ENCODE measurements at places on chromosomes 6 and 20. TPM values are rescaled to one million over a fixed set of nuclear protein-coding genes. Genes with fewer than 3 reads are reported as not detected.
A peak's percentile ranks its signal among the peaks of the same experiment; 100 is the strongest.

DNA sequence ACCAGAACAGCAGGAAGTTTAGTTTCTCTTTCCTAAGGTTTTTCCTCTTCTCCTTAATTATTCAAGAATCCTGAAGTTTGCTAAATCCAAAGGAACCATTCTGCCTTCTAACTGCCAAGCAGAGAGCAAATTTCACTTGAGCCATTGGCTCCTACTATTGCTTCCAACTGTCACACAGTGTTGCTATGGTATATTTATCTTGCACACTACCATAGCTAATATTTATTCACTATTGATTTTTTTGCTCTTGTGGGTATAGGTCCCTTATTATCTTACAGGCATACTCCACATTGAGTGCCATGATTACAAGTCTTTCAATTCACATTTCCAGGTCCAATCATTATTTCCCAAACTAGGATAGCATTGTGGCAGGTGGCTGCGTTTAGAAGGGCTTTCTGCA, 266.7 kb upstream of the FLRT3 start:
- no peak for DNase-seq

DNA sequence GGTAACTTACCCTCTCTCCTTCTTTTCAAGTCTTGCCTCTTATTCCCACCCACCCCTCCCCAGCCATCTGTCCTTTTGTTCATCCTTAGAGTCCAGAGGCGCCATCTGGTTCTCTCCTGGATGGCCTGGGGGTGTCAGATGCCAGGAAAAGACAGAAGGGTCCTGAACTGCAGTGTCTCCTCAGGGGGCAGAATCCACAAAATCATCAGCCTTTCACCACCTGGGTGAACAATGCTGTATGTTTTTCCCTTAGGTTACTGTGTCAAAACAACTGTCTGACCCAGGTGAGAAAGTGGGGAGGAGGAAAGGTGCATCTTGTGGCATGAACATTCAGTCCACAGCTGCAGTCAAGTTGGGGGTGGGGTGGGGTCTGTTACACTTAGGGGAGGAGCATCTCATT, 47.9 kb upstream of the FYN start:
- DNase-seq = no peak

DNA sequence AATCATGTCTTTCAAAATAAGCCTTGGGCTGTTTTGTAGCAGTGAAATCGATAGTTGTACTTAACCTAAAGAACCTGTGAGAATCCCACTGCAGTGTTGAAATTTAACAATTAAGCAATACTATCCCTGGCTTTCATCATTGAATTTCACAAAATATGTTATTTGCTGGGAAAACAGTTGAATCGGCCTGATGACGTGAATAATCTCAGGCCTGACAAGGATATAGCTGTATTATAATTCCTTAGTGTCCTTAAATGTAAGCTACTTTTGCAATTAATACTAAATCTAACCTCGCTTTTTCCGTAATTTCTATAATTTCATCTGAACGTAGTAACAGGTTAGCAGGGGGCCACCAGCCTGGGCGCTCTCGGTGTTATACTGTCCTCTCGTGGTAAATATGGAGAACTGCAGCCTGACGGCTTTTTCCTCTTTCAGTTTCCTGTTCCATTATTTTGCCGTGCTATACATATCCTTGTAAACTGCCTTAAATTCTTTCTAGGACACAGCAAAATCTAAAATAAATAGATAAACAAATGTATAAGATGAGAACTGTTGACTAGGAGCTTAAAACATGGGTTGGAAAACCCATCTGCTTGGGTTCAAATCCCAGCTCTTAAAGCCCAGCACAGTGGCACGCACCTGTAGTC, 24.0 kb downstream of the MTFR2 start:
- DNase-seq = peak; percentile 60

DNA sequence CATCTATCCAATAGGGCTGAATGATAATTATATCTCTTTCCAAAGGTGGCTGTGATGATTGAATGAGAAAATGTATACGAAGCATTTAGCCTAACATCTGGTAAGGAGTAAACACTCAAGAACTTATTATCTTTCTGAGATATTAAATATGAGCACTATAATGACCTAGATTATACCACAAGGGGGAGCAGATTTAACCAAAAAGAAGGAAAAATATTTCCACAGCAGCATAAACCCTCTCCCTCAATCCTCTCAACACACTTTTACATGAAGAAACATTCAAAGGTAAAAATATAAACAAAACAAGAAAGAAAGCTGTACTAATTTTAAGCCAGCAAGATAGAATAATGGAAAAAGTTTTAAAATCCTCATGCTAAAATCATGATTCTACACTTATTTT, 68.4 kb downstream of the SHPRH start:
- peak; percentile 6 for DNase-seq

- DNase-seq = no peak
These were observed 23.2 kb upstream of the SERINC1 start for GRCh38 chr6:122494665-122495272.

- DNase-seq = no peak
These were observed 25.5 kb upstream of the FOXO3 start for GRCh38 chr6:108535114-108535742.

GRCh38 chr20:50895111-50895830, 36.0 kb downstream of the ADNP start:
- no peak for DNase-seq

DNA sequence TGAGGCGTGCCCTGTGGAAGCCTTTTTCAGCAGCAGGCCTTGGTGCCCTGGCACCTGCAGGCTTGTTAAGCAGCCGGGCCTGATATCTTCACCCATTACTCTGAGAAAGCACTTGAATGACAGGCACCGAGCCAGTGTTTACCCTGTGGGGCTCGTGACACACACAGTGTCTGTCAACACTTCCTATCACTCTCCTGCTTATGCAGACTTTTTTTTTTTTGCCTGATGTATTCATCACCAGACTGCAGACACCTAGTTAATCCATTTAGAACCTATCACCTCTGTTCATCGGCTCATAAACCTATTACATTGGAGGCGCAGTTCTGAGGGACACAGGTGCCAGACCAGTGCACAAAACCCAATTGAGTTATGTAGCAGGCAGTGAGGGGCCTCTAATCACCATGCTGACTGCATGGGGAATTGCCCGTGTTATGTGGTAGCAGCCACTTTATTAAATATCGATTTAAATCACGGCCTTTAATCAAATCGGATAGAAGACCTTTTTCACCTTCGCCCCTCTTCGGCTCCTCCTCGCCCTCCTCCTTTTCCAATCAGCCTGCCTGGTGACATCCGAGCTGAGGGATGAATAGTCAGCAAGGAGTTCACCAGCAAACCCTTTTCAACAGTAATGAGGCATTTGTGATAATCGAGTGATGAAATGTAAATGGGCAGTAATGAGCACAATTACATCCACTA, 962.9 kb upstream of the SLC35B3 start:
- no peak for DNase-seq

Gene FAM83C
- total RNA-seq = not detected

DNA sequence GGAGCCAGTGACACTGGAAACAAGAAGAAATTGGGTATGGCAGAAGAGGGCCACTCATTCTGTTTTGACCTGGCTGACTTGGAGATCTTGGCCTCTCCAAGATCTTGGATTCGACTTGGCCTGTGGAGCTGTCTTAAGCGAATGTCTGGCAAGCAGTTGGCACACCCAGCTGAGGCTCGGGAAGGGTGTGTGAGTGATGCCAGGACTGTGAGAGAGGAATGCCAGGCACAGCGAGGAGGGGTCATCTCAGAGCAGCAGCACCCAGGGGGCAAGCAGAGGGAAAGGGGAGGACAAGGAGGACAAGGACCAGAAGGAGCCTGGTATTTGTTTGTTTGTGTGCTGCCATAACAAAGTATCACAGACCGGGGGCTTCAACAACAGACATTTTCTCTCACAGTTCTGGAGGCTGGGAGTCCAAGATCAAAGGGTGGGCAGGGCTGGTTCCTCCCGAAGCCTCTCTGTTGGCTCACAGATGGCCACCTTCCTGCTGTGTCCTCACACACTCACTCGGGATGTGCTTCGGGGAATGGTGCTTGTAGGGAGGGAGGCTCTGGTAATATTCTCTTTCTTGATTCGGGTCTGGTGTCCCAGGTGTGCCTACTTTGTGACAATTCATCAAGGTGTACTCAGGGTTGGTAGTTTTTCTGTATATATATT, 33.0 kb downstream of the RPP40 start:
- no peak for DNase-seq

GRCh38 chr6:26057899-26058298, 29.3 kb upstream of the HFE start:
- DNase-seq = no peak

Gene ENTPD6
- 29.3 TPM for total RNA-seq

Gene CCN6
- total RNA-seq = 0.24 TPM

- DNase-seq = peak; percentile 37
These were observed 1.4 kb downstream of the PHF20 start for GRCh38 chr20:35773154-35773751.

GRCh38 chr6:134458857-134459657, 141.1 kb upstream of the SGK1 start:
- DNase-seq = no peak

- peak; percentile 13 for DNase-seq
These were observed 58.2 kb upstream of the NKX2-2 start for GRCh38 chr20:21571841-21572690.

Gene TFAP2A
- 9.0 TPM for total RNA-seq

DNA sequence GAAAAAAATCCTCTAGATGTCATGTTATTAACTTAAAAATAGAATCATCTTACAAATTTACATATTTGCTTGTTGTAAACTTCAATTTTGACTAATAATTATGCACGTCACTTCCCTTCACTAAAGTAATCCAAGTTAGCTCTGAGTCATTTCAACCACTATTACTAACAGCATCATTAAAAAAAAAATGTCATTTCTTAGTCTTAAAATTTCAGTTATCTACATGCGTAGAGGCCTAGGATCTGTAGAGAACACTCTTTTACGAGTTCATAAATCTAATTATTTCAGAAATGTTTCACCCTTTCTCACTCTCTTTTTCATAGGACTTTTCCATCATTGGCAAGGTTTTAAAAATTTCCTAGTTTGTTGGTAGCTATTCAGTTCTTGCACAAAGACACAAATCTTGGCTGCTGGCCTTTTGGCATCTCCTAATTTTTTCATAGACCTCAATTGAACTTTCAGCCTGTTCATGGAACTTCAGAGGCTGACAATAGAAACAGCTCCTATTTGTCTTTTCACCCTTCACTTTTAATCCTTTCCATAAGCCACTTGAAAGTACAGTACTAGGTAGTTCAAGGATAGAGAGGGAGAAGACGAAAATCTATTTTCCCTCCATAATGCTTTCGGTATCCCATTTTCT, 61.5 kb downstream of the OGFRL1 start:
- peak; percentile 35 for DNase-seq

Gene HLA-DQB2
- total RNA-seq = not detected

Gene DEFB124
- not detected for total RNA-seq

- DNase-seq = no peak
These were observed 16.6 kb upstream of the EZR start for GRCh38 chr6:158835616-158836221.

- no peak for DNase-seq
These were observed 106.5 kb upstream of the GMDS start for GRCh38 chr6:2351807-2352431.

Gene IL17A
- total RNA-seq = 0.12 TPM

DNA sequence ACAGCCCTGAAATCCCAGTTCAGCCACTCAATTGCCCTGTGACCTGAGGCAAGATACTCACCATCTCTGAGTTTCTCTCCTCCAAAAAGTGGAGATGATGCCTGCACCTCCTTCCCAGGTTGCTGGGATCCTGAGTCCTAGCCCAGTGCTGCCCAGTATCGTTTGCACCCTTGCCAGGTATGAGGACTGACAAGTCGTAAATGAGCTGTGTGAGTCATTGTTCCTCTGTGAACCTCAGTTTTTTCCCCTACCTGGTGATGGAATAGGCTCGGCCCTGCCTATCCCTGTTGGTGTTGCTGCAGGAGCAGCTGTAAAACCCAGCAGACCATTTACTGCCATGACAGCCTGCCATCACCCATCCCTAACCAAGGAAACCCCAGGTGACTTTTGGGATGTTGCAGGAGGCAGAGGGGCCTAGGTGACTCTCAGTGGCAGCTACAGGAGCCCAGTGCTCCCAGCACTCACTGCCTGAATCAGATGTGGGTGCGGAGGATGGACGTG, 229.3 kb downstream of the SYNDIG1 start:
- DNase-seq = no peak

- DNase-seq = no peak
These were observed 5.2 kb upstream of the IL17A start for GRCh38 chr6:52180787-52181558.

GRCh38 chr6:44126320-44127149, 717 bp downstream of the MRPL14 start:
- DNase-seq = peak; percentile 82

- DNase-seq = no peak
These were observed 12.9 kb upstream of the MICB start for GRCh38 chr6:31485055-31485454.

Gene HLA-DRB1
- total RNA-seq = 5.5 TPM

DNA sequence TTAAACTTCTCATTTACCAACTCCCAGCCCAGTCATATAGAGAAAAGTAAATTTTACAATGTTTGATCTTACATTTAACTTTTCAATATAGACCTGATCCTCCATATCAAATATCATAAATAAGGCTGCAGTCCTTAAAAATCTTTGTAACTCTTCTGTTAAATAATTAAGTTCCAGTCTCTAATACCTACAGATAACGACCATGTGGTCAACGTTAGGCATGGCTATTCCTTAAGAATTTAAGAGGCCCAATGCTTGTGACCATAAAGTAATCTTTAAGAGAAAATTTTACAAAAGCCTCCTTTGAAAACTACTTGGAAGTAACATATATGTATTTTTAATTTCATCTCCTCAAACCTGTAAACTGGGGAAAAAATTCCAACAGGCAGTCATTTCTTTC, 1.6 kb downstream of the FBXO5 start:
- DNase-seq = no peak

DNA sequence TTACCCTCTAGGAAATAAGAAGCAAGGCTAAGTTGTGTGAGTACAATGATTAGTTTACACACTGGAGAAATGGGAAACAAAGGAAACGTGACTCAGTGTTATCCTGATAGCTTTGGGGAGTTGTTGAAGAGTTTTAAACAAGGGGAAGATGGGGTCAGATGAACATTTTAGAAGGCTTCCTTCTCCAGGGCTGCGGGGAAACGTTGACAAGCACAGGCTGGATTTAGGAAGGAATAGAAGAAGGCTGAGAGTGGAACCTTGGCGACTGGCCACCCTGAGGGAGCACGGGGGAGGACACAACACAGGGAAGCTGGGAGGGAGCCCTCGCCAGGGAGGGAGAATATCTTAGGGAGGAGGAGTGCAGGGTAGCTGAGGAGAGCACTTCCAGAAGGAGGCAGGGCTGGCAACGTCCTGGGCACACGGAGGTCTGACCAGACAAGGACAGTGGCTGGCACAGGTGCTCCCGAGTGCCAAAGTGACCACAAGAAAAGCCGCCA, 134.7 kb downstream of the AIG1 start:
- no peak for DNase-seq

DNA sequence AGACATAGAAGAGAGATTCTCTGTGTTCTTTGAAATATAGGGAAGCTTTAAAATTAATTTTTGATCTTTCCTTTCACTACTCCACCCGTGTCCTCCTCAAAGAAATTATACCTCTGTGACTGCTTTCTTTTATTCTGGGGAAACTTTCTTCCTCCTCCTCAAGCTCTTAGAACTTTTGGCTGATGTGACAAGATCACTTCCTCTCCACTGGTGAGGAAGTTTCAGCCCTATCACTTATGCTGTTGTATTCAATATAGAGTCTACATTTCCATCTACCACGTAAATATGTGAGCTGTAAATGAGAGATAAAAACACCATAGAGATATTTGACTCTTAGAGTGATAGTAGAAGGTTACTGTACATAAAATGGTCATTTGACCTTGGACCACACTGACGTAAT, 141.9 kb upstream of the SASH1 start:
- no peak for DNase-seq

GRCh38 chr6:336159-337114, 44.1 kb downstream of the DUSP22 start:
- DNase-seq = no peak
